ENCODE measurements at places on chromosomes 11 and 22. TPM values are rescaled to one million over a fixed set of nuclear protein-coding genes. Genes with fewer than 3 reads are reported as not detected.
A peak's percentile ranks its signal among the peaks of the same experiment; 100 is the strongest.

DNA sequence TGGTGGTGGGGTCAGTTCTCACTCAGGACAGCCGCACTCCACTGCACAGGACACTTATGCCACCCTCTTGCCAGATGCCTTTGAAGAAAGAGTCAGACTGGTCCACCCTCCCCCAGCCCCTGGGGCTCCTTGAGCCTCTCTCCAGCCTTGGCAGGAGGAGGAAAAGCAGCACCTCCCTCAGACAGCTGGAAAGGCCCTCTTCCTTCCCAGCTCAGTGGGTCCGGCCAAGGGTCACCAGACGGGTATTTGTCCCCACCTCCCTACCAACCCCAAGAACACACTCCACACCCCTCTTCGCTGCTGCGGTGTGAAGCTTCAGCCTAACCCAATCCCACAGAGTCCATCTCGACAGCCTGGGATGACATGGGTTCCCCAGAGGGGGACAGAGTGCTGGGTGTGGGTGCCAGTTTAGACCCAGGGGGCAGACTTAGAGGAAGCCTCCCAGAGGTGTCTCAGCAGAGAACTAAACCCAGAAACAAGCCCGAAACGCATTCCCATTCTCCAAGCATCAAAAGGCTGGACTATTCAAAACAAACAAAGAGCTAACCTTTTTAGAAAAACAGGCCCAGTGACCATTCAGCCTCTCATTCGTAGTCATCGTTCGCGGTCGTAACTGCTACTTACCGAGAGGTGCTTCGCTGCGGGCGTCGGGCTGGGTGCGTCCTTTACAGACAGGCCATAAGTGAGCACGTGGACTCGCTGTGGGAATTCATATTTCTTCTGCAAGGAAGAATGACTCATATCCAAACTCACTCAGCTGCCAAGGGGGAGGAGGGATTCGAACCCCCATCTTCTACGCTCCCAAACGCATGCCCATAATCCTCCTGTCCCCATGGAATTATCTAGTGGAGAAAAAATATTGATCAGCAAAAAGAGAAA, 57.5 kb upstream of the ANO1 start:
- peak; percentile 55 for DNase-seq

The BDNF gene
- total RNA-seq, result 63.6 TPM

The POTEH gene
- not detected for total RNA-seq

The OR6A2 gene
- total RNA-seq, result not detected

The HMGXB4 gene
- total RNA-seq, result 10.2 TPM

The ST13 gene
- total RNA-seq, result 117 TPM

- no peak for DNase-seq
Observed at GRCh38 chr22:22080270-22080669, 97.7 kb upstream of the TOP3B start.

The SCGB1A1 gene
- total RNA-seq, result not detected

GRCh38 chr11:54558919-54559318, 44.9 kb downstream of the OR4C46 start:
- peak; percentile 1 for DNase-seq

All from GM23248 (cell line).